ENCODE measurements at places on chromosomes 4 and X.

- DNase-seq: no peak
Observed at GRCh38 chr4:185723631-185724260, 88.2 kb downstream of the SORBS2 start.

DNA sequence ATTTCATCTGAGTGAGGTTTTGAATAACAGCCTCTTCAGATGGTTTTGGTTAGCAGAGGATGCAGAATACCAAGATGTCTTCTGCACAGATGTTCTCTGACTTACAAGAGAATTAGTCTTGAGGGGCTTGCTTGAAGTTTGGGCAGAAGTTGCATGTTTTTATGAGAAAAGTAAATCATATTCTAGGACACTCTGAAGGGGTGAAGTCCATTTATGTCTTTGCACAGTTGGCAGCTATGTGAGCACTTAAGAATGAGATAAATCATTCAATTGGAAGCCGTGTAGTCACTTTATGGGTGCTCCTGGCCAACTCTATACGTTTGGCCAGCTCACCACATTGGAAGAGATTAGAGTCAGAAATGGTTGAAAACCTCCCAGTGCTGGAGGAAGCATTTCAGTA is 252.7 kb upstream of the KCNIP4 start:
- DNase-seq: no peak

- DNase-seq: no peak
Observed at GRCh38 chr4:94974773-94975172, 217.0 kb downstream of the BMPR1B start.

DNA sequence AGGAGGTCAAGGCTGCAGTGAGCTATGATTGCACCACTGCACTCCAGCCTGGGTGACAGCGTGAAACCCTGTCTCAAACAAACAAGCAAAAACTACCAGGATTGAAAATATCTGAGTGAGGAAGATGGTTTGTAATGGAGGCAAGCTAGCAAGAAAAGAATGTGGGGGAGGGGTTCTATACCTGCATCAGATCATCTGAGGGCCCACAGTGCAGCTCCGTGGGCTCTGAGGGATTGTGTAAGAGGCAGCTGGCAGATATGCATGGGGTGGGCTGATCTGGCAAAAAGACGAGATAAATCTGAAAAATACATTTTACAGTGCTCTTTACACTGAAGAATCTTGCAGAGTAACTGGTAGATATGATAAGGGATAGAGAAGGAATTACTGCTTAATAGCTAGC is 28.9 kb upstream of the CHRNA9 start:
- DNase-seq: no peak

DNA sequence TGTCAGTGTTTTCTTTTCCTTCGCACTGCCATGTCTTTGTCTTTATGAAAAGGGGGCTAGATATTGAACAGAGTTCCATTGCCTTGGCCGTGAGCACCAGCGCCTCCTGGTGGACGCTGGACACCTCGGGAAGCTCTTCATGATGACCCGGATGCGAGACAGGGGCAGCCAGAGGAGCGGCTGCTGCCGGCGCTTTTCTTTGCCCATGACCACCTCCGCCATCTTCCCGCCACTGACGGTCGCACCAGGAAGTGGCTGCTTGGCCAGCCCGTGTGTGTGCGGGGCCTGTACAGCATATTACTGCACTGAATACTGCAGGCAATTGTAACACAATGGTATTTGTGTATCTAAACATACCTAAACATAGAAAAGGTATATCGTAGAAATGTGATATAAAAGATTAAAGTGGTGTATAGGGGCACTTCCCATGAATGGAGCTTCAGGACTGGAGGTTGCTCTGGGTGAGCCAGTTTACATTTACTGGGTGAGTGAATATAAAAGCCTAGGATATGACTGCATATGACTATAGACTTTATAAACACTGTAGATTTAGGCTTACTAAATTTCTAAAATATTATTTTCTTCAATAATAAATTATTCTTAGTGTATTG is 15.8 kb upstream of the GRIA2 start:
- DNase-seq: no peak

- no peak for DNase-seq
Observed at GRCh38 chrX:52870046-52870445, 2.2 kb upstream of the XAGE3 start.

GRCh38 chr4:8647094-8647570 is 54.6 kb downstream of the CPZ start:
- no peak for DNase-seq

DNA sequence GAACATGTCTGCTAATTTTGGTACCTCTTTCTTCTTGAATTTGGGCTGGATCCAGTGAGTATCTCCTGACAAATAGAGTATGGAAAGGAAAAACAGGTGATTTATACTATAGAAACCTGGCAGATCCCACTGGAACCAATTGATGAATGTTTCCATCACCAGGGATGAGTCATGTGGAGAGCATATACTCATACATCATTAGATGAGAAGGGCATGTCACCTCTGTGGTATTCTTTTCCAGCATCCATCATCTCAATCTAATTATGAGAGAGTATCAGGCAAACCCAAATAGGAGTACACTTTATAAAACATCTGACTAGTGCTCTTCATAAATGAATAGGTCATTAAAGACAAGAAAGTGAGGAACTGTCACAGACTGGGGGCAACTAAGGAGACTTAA is 90.7 kb downstream of the CLDN22 start:
- no peak for DNase-seq

- DNase-seq: no peak
Observed at GRCh38 chrX:69618803-69619202, 2.9 kb downstream of the EDA start.

GRCh38 chrX:41602816-41603345 is 85.9 kb upstream of the GPR34 start:
- DNase-seq: no peak

GRCh38 chrX:135463937-135464336 is 42.2 kb downstream of the SMIM10L2A start:
- no peak for DNase-seq

- no peak for DNase-seq
Observed at GRCh38 chrX:39002466-39002865, 201.2 kb downstream of the MID1IP1 start.

DNA sequence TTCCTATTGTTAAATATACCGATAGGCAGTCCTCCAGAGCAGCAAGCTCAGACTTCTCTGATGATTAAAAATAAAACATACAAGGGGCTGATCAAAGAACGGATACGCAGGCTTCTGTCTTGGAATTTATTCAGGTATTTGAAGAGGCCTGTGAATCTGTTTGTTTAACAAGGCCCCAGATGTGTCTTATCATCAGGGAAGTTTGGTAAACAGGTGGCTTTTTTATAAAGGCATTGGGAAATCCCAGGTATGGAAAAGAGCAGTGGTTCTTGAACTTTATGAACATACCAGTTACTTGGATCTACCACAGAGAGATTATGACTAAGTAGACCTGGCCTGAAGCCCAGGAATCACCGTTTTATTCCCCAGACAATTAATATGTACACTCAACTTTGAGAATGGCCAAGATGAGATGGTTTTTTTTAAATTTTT is 47.9 kb downstream of the SOWAHB start:
- DNase-seq: no peak

DNA sequence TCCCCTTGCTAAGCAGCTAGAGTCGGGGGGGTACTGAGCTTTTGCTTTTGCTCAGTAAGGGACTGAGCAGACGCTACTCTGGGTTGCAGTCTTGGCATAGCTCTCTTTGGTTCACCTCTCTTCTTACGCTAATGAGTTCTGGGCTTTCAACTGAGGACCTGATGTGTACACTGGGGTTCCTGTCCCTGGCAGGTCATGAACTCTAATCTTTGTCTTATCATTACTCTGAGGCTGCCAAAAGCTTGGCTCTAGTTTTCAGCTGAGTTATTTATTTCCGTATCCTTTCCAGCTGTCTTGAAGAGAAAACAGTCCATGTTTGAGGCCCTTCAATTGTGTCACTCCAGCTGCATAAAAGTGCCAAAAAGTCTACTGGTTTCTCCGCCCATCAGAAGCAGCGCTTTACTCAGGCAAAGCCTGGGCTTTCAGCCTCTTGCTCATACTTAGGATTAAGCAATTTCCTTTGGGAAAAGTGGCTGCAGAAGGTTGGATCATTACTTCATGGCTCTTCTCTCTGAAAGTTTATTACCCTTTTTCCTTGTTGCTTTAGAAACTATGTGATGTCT is 121.0 kb upstream of the STOX2 start:
- DNase-seq: no peak

- DNase-seq: no peak
Observed at GRCh38 chr4:25755911-25756310, 100.3 kb downstream of the SLC34A2 start.

DNA sequence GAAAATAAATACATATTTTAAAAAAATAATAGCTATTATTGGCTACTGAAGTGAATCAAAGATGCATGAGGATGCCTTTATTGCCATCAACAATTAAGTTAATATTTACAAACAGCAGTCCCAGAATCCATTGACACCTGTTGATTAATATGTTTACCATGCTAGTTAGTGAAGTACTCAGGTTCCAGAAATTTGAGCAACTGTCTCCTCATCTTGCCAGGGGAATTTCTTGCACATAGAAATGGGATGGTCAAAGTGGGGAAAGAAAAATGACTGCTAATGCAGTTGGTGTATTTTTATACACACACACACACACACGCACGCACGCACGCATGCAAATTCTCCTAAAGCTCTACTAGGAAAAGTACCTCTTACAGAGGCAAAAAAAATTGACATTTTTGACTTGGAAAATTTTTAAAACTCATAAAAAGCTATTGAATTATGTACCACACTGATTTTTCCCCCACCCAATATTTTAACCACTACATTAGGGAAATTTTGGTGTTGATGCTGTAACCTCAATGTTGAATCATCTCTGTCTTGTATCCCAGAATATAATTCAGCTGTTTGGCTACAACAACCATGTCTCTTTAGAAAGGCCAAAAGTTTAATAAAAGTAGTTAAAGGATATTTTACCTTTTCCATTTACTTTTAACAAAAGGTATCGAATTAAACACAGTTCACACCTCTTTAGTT is 105.3 kb upstream of the TMEM150C start:
- no peak for DNase-seq

DNA sequence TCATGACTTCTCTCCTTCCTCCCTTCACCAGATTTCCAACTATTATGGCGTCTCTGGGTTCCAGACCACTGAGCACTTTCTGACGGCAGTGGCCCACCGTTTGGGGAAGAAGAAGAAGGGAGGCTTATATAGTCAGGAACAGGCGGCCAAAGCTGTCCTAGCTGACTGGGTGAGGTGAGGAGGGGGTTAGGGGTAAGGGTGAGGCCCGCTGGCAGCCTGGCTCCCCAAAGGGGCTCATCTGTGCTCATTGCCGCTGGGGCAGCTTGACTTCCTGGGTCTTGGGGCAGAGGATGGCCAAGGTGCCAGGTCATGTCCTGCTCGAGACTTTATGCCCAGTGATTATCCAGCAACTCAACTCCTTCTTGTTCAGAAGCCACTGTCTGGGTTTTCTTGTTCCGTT is 21.8 kb downstream of the GNL3L start:
- no peak for DNase-seq

- no peak for DNase-seq
Observed at GRCh38 chrX:111874241-111874640, 1.7 kb upstream of the TRPC5OS start.

GRCh38 chr4:74320559-74321118 is 12.4 kb downstream of the EPGN start:
- peak; percentile 22 for DNase-seq

- DNase-seq: no peak
Observed at GRCh38 chr4:153113838-153114105, 90.5 kb upstream of the TRIM2 start.

- no peak for DNase-seq
Observed at GRCh38 chr4:37653601-37654000, 32.6 kb downstream of the RELL1 start.

DNA sequence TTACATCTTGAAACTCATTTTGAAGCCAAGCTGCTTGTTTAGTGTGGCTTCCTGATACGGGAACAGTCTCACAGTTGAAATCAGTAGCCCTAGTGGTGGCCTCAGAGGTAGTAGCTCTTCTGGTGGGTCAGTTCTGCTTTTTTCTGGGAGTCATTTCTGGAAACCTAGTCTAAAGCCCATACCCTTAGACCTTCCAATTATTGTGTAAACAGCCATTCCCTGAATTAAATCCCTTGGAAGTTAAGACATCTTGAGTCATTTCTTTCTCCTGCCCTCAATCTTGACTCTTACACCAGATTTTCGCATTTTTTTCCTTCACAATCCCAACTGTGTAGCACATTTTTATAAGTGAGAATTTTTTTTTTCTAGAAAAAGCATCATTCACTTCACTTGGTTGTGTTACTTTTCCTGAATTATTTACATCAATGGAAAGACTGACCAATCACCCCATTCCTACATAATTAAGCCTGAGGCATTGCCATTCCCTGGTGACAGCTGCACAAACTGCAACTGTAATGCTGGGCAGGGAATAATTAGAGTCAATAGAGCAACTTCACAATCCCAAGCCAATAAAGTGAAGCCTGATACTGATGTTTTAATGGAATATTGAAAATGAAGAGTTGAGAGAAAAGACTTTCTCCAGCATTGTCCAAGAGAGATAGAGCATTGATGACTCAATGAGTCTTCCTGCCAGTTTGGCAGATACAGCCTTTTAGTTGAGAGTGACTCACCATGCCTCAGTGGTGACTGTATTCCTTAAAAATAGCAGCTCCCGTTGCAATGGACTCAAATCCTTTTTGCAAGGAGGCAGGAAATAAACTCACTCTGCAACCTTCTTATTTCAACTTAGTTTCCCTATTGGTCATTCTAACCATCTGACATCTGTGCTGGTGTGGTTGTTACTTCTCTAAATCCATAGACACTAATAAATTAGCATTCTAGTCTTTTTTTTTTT is 13.0 kb upstream of the SEPSECS start:
- no peak for DNase-seq

DNA sequence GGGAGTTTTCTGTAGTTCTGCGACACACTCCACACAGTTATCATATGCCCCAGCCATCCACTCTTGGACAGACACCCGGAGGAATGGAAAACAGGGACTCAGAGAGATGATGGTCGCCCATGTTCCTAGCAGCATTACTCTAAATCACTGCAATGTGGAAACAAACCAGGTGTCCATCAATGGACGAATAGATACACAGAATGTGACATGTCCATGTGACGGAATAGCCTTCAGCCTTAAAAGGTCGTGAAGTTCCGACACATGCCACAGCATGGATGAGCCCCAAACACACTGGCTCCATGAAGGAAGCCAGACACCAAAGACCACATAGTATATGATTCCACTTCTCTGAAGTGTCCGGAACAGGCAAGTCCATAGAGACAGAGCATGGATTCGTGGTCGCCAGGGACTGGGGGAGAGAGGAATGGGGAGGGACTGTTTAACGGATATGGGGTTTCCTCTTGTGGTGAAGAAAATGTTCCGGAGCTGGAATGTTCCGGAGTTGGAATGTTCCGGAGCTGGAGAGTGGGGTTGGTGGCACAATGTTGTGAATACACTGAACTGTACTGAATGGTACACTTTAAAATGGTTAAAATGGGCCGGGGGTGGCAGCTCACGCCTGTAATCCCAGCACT is 28.7 kb upstream of the AFAP1 start:
- no peak for DNase-seq

- DNase-seq: no peak
Observed at GRCh38 chrX:39065051-39065871, 264.0 kb downstream of the MID1IP1 start.

Data from NCI-H1048 (cell line).